Heart left ventricle (tissue), 16 donors: ENCODE measurements at places on chromosomes 13 and 19. TPM values are rescaled to one million over a fixed set of nuclear protein-coding genes. Genes with fewer than 3 reads are reported as not detected.

- H3K36me3 ChIP-seq: no peaks in the 10 kb centered on the region
- no peak overlapping the region for H3K27ac ChIP-seq
- H3K27me3 ChIP-seq: no peaks in the 10 kb centered on the region
- DNase-seq: no peak
Observed at GRCh38 chr13:50706505-50706904, 137.0 kb downstream of the DLEU7 start.

GRCh38 chr19:22620401-22620800 is 13.7 kb upstream of the ZNF492 start:
- no peaks in the 10 kb centered on the region for H3K36me3 ChIP-seq
- no peak for DNase-seq
- H3K4me3 ChIP-seq: no peak overlapping the region

DNA sequence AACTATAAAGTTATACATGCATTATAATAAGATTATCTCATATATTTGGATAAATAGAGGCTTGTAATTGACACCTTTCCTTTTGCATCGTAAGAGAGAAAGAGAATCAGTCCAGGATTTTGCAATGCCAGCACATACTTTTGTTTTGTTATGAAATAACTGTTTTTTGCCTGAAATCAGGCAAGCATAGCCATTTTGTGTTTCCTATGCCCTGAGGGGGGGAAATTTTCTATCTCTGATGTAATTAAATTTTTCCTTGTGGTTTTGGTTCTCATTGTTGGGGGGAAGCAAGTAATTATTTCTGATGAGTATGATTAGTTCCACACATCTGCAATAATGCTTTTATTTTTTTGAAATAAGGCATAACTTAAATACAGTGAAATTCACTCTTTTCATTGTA is 229.4 kb downstream of the NDFIP2 start:
- DNase-seq: no peak
- H3K27me3 ChIP-seq: no peaks in the 10 kb centered on the region
- no peak overlapping the region for H3K27ac ChIP-seq

- peaks cover 7% of the 10 kb centered on the region for H3K4me1 ChIP-seq
- H3K27ac ChIP-seq: no peak overlapping the region
- no peaks in the 10 kb centered on the region for H3K36me3 ChIP-seq
- peaks cover 3% of the 10 kb centered on the region for H3K27me3 ChIP-seq
- H3K4me3 ChIP-seq: no peak overlapping the region
- DNase-seq: no peak
Observed at GRCh38 chr13:111123221-111123620, 8.1 kb downstream of the ARHGEF7 start.

DNA sequence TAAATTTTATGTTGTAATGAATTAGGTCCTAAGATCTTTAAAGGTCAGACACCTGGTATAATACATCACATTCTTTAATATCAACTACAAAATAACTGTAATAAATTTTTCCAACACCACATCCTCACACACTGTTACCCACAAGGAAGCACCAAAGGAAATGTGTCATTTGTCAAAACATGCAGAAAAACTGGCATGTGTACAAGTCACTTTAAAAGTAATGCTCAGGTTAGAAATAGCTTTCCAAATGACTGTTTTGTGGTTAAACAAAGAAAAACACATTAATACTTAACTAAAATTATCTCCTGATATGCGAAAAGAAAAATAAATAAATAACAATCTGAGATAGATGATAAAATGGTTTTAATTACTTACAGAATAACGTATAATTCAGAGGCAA is 74.7 kb downstream of the MZT1 start:
- H3K36me3 ChIP-seq: no peaks in the 10 kb centered on the region
- H3K4me1 ChIP-seq: no peaks in the 10 kb centered on the region
- H3K27ac ChIP-seq: no peak overlapping the region
- H3K4me3 ChIP-seq: no peak overlapping the region
- no peak for DNase-seq
- no peaks in the 10 kb centered on the region for H3K27me3 ChIP-seq

ZNF583 gene
- 5.0 TPM for total RNA-seq

CLC gene
- total RNA-seq: not detected

DNA sequence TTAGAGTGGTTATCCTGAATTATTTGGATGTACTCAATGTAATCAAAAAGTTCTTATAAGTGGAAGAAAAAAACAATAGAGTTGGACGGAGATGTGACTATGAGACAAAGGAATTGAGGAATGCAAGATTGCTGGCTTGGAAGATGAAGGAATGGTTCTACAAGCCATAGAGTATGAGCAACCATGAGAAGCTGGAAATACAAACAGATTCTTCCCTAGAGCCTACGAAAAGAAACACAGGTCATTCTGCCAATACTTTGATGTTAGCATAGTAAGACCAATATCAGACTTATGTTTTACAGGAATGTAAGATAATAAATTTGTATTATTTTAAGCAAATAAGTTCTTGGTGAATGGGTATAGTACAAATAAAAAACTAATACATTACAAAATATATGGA is 249.2 kb downstream of the DIAPH3 start:
- H3K27me3 ChIP-seq: no peaks in the 10 kb centered on the region
- no peak overlapping the region for H3K27ac ChIP-seq
- H3K4me3 ChIP-seq: no peak overlapping the region
- H3K36me3 ChIP-seq: no peaks in the 10 kb centered on the region

DNA sequence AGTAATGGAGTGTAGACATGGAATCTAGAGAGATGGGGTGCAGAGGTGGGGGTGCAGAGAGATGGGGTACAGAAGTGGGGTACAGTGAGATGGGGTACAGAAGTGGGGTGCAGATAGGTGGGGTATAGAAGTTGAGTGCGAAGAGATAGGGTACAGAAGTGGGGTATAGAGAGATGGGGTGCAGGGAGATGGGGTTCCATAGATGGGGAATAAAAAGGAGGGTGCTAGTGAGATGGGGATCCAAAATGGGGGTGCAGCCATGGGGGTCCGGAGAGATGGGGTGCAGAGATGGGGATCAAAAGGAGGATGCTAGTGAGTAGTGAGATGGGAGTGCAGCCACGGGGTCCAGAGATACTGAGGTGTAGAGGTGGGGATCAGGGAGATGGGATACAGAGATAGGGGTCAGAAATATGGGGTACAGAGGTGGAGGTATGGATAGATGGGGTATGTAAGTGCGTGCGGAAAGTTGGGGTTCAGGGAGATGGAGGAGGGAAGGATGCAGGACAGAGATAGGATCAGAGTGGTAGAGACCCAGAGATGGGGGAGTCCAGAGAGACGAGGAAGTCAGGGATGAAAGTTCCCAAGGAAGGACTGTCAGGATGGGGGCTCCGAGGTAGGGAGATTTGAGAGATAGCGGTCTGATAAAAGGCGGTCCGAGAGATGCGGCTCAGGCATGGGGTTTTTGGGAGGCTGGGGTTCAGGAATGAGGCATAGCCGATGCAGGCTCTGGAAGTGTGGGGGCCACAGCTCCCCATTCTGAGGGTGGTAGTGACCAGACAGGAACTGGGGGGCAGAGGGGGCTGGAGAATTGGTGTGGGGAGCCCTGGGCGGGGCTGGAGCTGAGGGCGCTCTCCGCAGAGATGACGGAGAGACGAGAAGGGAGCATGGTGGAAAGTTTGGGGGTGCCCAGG is 3.4 kb downstream of the PALM3 start:
- no peaks in the 10 kb centered on the region for H3K36me3 ChIP-seq
- no peak overlapping the region for H3K4me3 ChIP-seq

OR7D2 gene
- not detected for total RNA-seq

KIR2DL1 gene
- not detected for total RNA-seq
